ENCODE measurements at places on chromosomes 6 and 20.

GRCh38 chr6:12007887-12008286, 4.2 kb upstream of the HIVEP1 start:
- no peak for DNase-seq

- no peak for DNase-seq
These were observed 1.9 kb downstream of the AIG1 start for GRCh38 chr6:143062551-143062950.

GRCh38 chr6:109024368-109024767, 70.3 kb downstream of the SESN1 start:
- no peak for DNase-seq

GRCh38 chr6:101312652-101313051, 80.9 kb upstream of the GRIK2 start:
- DNase-seq, result no peak

- no peak for DNase-seq
These were observed 36.1 kb downstream of the ELOVL2 start for GRCh38 chr6:11007715-11008608.

DNA sequence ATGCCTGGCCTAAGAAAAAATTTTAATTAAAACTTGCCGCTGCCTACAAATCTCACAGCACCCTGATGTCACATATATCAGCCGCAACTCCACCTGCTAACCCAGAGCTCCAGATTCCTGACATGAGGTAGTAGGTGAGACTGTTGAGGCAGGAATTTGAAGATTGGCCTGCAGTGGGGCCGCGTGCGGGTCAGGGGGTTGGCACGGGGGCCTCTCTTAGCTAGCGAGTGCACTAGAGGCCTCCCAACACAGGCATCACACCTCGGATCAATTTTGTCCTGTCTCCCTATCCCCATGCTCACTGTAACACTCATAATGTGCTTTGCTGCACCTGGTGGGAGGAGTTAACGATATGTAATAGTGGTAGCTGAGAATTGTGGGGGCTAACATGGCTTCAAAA, 349.8 kb downstream of the CDC5L start:
- DNase-seq, result no peak

DNA sequence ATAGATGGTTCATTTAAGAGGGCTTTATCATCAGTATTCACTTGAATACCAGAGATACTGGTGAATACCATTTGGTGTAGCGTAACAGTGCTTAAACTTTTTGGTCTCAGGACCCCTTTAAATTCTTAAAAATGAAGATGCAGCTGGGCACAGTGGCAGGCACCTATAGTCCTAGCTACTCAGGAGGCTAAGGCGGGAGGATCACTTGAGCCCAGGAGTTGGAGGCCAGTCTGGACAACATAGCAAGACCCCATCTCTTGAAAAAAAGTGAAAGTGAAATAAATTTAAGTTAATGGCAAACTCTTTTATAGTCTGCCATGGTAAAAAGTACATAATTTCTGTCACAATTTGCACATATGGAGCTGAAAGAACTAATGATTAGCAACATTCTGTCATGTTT, 39.3 kb downstream of the VAPB start:
- no peak for DNase-seq

DNA sequence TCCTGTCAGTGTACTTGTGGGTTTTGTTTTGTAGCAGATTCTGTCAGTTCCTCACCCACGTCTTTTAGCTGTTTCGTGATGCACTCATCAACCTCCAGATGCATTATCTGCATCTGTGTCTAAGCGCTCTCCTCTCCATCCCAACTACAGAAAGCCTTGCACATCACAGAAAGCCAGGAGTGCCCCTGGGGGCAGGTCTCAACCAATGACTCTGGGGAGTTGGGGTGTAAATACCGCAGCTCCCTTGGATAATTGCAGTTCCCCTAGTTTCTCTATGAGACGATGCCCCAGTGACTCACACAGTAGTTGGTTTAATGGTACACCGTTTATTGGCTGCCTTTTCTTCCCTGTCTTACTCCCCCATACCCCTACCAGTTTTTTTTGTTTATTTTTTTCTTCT, 158.1 kb downstream of the SOX4 start:
- DNase-seq, result no peak

- DNase-seq, result no peak
These were observed 481.5 kb upstream of the HSF2 start for GRCh38 chr6:121917834-121918559.

GRCh38 chr6:66277400-66277799, 570.4 kb upstream of the EYS start:
- DNase-seq, result no peak

DNA sequence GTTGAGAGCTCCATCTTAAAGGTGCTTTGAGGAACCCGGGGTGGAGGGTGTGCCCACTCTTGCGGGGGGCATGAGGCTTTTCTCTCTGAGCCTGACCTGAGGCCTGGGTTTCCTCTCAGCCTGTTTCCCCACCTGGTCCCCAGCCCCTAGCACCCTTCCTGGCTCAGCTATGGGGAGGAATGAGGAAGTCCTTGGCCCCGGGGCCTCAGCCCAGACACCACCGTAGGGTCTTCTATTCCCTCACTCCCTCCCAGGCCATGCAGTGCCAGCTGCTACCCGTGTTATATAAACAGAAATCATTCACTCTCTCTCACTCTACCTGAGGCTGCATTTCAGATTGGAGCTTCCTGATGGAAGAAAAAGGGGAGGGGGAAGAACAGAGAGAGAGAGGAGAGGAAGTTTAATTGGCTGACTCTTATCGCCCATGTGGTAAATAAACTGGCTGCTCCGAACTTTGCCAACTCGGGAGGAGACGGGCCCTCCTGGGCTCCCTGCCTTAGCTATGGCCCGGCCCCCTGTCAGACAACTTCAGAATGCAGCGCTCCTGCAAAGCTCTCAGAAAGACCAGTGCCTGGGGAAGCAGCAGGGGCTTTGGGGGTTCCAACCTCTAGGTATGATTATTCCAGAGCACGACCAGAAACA, 2.8 kb downstream of the CDH22 start:
- no peak for DNase-seq

- no peak for DNase-seq
These were observed 21.4 kb downstream of the JARID2 start for GRCh38 chr6:15267221-15267620.

Measured in NAMALWA (cell line).